ENCODE measurements at places on chromosomes 16 and 17.

DNA sequence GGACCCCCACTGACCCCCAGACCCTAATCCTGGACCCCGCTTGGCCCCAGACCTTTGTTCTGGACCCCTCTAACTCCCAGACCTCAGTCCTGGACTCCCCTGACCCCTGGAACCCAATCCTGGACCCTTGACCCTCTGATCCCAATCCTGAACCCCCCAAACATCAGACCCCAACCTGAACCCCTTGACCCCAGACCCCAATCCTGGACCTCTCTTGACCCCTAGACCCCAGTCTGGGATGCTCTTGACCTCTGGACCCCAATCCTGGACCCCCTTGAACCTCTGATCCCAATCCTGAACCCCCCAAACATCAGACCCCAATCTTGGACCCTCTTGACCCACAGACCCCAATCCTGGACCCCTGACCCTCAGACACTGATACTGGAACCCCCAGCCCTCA, 13.5 kb upstream of the P2RX1 start:
- no peak for DNase-seq

GRCh38 chr17:81846743-81847689, 12.2 kb upstream of the PPP1R27 start:
- DNase-seq, result no peak

DNA sequence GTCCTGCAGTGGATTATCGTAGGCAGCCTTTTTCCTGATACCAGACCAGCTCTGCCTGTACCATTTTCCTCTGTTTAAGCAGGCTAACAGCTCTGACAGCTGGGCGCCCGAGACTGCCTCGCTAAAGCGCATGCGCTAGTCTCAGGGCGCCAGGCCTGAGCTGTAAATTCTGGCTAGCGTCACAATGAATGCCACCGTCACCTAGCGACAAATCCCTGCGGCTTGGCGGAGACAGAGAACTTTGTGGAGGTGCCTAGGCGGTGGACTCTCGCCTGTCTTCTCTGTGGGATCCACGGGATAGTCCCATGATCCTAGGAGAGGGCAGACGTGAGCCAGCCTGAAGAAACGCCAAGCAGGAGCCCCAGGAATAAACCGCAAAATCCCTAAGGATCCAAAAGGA, 573.9 kb downstream of the KCNJ18 start:
- DNase-seq, result no peak

DNA sequence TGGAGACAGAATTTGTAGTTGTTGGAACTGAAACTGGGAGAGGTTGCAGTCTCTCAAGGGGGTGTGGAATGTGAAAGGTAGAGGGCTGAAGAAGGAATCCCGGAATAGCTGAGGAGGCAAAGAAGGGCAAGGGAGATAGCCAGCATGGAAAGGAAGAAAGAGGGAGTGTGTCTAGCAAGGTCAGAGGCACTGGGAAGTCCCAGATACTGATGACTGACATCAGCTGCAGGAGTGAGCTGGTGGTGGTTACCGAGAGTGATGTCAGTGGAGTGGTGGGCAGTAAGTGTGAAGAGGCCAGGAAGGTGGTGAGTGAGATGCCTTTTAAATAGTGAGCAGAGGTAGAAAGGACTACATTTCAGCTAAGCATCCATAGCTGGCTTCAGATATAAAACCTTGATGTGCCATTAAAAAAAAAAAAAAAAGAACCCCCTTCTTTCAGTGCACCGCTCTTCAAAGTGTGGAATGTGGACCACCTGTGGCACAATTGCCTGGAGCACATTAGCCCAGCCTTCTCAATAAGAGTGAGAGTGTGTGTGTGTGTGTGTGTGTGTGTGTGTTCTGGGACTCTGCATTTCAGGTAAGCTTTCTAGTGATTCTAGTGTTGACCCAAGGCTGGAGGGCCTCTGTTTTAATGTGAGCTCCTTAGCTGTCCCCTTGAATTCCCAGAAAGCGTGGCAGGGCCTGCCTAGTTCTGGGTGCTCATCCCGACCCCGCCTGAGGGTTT, 8.5 kb downstream of the PRMT7 start:
- no peak for DNase-seq

- DNase-seq, result no peak
These were observed 177.8 kb upstream of the TBX2 start for GRCh38 chr17:61221597-61222471.

All from GM04504 (cell line).